ENCODE measurements at places on chromosomes 3 and 15. TPM values are rescaled to one million over a fixed set of nuclear protein-coding genes. Genes with fewer than 3 reads are reported as not detected.

GRCh38 chr3:11583235-11583634 is 60.5 kb downstream of the VGLL4 start:
- peak; percentile 77 for DNase-seq

GRCh38 chr3:22951910-22952309 is 251.2 kb upstream of the UBE2E2 start:
- DNase-seq, result peak; percentile 78

GRCh38 chr3:12471241-12471640 is 13.0 kb upstream of the TSEN2 start:
- no peak for DNase-seq

GRCh38 chr3:116776880-116777785 is 67.6 kb downstream of the TUSC7 start:
- no peak for DNase-seq

- DNase-seq, result no peak
These were observed 50.0 kb downstream of the DHX30 start for GRCh38 chr3:47852604-47853602.

CHRM5 gene
- polyA plus RNA-seq, result 0.08 TPM
